ENCODE measurements at places on chromosomes 13 and 19.

GRCh38 chr13:26327940-26328725 is 74.2 kb downstream of the CDK8 start:
- no peak for DNase-seq

- DNase-seq: no peak
Measured at GRCh38 chr19:2574478-2574931, 98.6 kb downstream of the GADD45B start.

GRCh38 chr13:33017323-33017929 is 1.2 kb downstream of the KL start:
- DNase-seq: no peak

DNA sequence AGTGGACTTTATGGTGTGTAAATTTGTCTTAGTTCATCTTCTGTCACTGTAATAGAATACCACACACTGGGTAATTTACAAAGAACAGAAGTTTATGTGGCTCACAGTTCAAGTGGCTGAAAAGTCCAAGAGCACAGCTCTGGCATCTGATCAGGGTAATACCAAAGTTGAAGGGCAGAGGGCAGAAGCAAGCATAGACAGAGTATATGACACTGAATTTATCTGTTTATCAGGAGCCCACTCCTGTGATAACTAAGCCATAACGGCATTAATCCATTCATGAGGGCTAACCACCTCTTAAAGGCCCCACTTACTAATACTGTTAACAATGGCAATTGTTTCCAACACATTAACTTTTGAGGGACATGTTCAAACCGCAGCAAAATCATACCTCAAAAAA is 4.0 kb upstream of the RFXAP start:
- no peak for DNase-seq

- no peak for DNase-seq
Measured at GRCh38 chr19:51006406-51006805, 5.0 kb upstream of the KLK8 start.
